H4 (cell line): ENCODE measurements at places on chromosomes 16 and 17. TPM values are rescaled to one million over a fixed set of nuclear protein-coding genes. Genes with fewer than 3 reads are reported as not detected.

Gene SLC38A8
- total RNA-seq: not detected in 2 replicates

Gene MEOX1
- not detected in 2 replicates for total RNA-seq

Gene HOXB1
- total RNA-seq: not detected in 2 replicates

Gene AANAT
- total RNA-seq: not detected in 2 replicates

Gene CCL14
- total RNA-seq: not detected in 2 replicates

Gene SPAG5
- total RNA-seq: 72.2 and 80.2 TPM in 2 replicates

Gene SLC16A13
- 0.77 TPM in 1 of 2 replicates, not detected in the other for total RNA-seq

Gene GSG1L
- total RNA-seq: 0.08 and 0.41 TPM in 2 replicates

Gene TBC1D3
- not detected in 2 replicates for total RNA-seq

Gene SLC2A4
- total RNA-seq: 0.17 and 0.23 TPM in 2 replicates

Gene METTL9
- total RNA-seq: 166 and 205 TPM in 2 replicates

Gene SLC35G6
- total RNA-seq: not detected in 2 replicates

Gene C1QTNF1
- 0.56 and 2.6 TPM in 2 replicates for total RNA-seq

Gene PARD6A
- total RNA-seq: not detected in 2 replicates

Gene LRRC75A
- 0.39 TPM in 1 of 2 replicates, not detected in the other for total RNA-seq

Gene CCL11
- total RNA-seq: not detected in 2 replicates
